ENCODE measurements at places on chromosomes 16 and 17.
A peak's percentile ranks its signal among the peaks of the same experiment; 100 is the strongest.

- DNase-seq: no peak
Observed at GRCh38 chr16:2785101-2785991, 2.0 kb downstream of the PRSS33 start.

GRCh38 chr16:2775765-2776499 is 1.1 kb downstream of the ELOB start:
- DNase-seq: no peak

GRCh38 chr17:142876-143784 is 5.8 kb downstream of the SCGB1C2 start:
- no peak for DNase-seq

DNA sequence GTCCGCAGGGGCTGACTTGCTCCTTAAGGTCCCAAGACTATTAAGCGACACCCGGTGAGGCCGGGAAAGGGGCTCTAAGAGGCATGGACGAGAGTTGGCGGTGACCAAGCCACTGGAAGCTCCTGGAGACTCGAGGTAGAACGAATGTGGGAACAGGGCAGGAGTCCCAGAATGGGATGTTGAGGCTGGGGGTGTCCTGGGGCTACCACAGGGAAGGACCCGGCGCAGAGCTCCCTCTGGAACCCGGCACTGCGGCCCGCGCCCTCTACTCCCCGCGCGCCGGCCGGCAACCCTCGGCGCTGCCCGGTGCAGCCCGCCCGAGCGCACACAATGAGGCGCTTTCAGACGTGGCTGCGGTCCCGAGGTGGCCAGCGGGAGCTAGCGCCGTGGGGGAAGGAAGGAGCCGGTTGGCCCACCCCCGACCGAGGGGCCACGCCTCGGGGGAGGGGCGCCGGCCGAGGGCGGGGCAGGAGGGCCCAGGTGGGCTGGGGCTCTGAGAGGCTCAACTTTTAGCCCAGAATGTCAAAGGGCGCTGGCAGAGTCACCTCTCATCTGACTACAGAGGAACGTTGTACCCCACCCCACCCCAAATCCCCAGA is at the start of gene CHST6:
CHST6 (minus strand) TSS at position 366 of the 599 bp plus-strand sequence. CDS start 15,613 bp downstream, outside the sequence.
- no peak for DNase-seq

DNA sequence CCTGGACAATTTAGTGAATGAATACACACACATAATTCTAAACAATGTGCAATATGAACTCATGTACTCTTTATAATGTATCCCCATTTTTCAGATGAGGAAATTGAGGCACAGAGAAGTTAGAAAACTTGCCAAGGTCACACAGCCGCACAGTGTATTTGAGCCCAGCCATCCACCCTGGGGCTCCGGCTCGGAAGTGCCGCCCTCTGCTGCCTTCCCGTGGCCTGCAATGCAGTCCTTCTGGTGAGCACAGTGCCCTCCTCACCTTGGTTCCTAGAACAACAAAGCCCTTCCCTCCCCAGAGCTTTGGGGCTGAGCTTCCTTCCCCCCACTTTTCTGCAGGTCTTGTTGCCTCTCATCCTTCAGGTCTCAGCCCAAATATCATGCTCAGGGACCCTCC is 63.7 kb downstream of the C16orf78 start:
- no peak for DNase-seq

DNA sequence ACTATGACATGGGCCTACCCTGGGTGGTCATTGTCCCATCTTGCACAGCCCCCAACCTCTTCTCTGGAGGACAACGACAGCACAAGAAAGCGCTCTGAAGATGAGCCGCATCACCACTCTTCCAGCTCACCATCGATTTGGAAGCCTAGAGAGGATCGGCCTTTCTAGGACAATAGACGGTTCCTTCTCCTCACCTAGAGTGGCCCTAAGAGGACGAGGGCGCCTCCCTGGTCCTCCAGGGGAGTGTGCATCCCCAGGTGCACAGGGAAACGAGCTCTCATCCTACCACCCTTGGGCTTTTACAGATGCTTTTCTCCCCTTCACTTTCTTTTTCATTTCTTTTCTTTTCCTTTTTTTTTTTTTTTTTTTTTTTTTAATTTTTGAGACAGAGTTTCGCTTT is 20.3 kb upstream of the SLC52A1 start:
- no peak for DNase-seq

DNA sequence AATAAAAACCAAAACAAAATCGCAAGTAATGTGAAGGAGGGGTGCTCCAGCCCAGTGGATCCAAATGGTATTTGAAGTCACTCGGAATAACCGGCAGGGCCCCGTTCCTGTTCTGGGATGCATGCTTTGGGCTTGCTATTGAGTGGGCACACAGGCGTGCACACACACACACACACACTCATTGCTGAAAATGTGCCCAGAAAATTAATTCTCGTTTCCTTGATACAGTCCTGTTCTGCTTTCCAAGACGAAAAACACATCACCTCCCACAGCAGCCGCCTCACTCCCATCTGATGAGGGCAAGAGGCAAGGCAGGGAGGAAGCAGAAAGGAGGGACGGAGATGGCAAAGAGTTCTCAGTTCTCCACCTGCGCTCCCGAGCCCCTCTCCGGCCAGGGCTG is 62.2 kb upstream of the SDK2 start:
- DNase-seq: no peak

DNA sequence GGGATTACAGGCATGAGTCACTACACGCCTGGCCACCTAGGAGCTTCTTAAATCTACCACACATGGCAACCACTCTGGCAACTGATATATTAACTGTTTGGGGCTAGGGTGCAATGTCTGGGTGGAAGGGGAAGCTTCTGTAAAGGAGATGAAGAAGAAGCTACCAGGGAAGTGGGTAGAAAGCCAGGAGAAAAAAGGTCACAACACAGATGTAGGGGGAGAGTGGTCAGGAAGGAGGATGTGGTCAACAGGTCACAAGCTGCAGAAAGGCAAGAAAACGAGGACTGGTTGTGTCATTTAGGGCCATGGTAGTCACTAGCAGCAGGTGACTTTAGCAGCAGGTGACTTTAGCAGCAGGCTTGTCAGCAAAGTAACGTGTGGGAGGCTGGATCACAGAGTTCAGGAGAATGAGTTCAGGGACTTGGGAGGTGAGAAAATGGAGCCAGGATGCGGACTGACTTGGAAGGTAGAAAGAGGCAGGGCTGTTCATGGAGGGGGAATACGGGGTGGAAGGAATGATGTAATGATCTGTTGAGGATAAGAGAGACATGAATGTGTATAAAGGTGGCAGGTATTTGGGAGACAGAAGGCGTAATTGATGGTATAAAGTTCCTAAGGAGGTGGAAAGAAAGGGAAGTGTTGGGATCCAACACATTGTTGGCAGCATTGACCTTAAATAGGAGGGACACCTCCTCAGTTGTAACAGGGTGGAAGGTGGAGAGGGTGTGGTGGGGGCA is 16.3 kb upstream of the WFIKKN2 start:
- DNase-seq: no peak

DNA sequence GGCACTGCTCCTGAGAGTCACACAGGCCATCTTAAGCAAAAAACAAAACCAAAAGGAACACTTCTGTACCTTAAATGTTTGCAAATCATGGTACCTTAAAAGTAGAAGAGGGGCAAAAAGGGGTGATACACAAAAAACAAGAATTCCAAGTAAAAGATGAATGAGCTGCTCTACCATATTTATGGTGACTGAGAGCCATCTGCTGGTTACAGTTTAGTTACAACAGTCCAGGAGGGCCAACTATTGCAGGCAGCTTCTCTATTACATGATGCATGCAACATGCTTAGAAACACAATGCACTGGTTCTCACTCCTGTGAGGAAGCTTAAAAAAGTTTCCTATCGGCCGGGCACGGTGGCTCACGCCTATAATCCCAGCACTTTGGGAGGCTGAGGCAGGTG is 53.5 kb downstream of the STX8 start:
- DNase-seq: peak; percentile 20

GRCh38 chr17:73282629-73283028 is 20.9 kb upstream of the CPSF4L start:
- no peak for DNase-seq

DNA sequence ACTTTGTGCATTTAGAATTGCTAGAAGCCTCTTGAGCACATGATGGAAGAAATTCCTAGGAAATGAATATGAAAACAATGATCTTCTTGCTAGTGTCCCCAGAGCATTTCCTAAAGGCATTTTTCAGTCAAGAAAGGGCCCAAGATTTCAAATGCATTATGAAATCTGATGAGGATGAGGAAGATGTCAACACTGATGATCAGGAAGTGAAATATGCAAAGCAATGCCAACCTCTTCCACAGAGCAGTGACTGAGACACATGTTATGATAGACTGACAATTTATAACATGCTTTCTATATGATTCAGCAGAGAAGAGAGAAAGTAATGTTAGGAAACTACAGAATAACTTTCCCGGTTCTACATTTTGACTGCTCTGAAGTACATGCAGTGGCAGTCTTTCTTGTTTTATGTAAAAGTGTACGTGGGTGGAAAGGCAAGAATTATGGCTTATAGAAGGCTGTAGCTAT is 859.1 kb upstream of the GOT2 start:
- DNase-seq: peak; percentile 38

DNA sequence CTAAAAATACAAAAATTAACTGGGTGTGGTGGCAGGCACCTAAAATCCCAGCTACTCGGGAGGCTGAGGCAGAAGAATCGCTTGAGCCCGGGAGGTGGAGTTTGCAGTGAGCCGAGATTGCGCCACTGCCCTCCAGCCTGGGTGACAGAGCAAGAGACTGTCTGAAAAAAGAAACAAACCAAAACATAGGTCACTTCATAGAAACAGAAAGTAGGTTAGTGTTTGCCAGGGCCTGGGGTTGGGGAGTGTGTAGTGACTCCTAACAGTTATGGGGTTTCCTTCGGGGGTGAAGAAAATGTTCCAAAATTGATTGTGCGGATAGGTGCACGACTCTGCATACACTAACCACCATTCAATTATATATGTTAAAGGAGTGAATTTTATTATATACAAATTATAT is 59.2 kb downstream of the ATP2C2 start:
- no peak for DNase-seq

- no peak for DNase-seq
Observed at GRCh38 chr17:62876673-62877405, 68.7 kb upstream of the MARCHF10 start.

GRCh38 chr16:35449663-35450062 is 1990.3 kb downstream of the TP53TG3F start:
- DNase-seq: no peak

GRCh38 chr16:87604634-87605111 is 2.4 kb downstream of the JPH3 start:
- DNase-seq: no peak

GRCh38 chr16:85528528-85529387 is 84.4 kb upstream of the GSE1 start:
- DNase-seq: no peak

DNA sequence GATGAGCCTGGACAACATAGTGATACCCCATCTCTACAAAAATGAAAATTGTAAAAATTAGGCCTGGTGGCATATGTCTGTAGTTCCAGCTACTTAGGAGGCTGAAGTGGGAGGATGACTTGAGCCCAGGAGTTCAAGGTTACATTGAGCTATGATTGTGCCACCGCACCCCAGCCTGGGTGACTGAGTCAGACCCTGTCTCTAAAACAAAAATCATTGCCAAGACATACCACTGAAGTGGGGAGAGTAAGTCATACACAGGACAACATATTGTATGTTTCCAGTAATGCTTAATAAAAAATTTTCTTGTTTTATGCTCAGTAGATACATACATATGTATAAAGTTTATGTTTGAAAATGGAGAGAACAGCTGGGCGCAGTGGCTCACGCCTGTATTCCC is 39.2 kb downstream of the NDE1 start:
- DNase-seq: no peak

GRCh38 chr17:1920948-1921351 is 91.1 kb downstream of the RPA1 start:
- DNase-seq: no peak

DNA sequence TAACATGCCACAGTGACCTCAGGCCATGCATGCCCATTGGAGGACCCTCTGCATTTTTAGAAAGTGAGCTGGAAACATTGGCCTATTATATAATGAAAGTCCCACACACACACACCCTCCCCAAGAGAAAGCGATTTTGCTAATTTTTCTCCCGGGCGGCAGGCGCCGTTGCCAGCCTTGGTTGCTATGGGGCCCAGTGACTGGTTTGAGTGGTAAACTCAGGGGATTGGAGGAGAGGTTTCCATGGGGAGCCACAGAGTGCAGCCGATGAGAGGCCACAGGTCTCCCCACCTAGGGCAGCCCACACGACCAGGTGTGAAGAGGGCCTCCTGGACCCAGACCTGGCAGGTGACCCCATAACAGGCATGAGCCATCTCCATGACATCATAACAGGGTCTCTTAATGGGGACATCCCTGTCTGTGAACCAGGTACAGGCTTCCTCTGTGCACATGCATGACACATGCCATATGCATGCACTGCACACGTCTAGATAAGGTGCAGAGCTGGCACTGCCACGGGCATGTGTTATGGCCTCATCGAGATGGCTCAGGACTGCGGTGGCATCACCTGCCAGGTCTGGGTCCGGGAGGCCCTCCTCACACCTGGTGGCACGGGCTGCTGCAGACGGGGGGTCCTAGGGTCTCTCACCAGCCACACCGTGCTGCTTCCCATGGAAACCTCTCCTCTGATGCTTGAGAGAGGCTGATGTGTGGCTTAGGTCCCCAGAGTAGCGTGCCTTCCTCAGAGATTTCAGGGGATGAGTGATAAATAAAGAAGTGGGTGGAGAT is 144.1 kb downstream of the RBFOX3 start:
- DNase-seq: no peak

GRCh38 chr17:7243453-7243729 is 1.1 kb upstream of the GABARAP start:
- no peak for DNase-seq

- no peak for DNase-seq
Observed at GRCh38 chr17:51992864-51993416, 165.6 kb downstream of the CA10 start.

DNA sequence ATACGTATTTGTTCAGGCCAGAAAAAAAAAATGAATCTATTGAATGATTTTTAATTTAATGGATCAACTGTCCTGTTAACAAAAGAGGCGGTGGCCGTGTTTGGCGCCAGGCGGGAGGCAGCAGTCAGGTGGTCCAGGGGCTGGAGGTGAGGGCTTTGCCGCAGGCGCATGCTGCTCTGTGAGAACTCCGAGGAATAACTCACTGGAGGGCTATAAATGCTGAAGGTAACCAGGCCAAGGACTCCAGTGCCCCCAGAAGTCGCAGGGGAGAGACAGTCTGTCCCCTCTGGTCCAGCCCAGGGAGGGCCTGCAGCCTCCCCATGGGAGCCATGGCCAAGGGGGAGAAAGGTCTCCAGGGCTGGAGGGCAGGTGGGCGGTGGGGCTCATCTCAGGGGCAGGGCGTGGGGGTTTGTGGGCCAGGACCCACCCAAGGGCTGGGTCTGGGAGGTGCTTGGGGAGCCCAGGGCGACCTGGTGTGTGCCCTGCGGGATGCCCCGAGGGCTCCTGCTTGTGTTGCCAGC is 7.1 kb upstream of the BAHCC1 start:
- no peak for DNase-seq
